ENCODE measurements at places on chromosomes 13 and 19.

- no peak for DNase-seq
These were observed 692 bp downstream of the CYP4F2 start for GRCh38 chr19:15897026-15897737.

DNA sequence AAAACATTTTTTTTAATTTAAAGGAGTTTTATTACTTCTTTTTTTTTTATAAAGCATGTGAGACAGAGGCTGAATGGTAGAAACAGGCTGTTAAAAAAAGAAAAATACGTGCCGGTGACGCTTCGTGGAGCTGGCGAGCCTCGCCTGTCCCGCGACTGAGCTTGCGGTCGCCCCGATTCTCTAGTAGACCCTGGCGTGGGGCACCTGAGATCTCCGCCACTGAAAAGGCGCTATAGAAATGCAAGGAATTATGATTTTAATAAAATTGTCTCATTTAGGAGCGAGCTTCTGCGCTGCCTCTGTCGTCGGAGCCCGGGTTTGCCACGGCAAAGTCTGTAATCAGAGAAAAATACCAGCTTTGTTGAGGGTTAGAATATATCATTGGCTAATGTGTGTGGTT, 18.4 kb downstream of the NFIX start:
- no peak for DNase-seq

- no peak for DNase-seq
These were observed 5.2 kb upstream of the KBTBD7 start for GRCh38 chr13:41199526-41199925.

DNA sequence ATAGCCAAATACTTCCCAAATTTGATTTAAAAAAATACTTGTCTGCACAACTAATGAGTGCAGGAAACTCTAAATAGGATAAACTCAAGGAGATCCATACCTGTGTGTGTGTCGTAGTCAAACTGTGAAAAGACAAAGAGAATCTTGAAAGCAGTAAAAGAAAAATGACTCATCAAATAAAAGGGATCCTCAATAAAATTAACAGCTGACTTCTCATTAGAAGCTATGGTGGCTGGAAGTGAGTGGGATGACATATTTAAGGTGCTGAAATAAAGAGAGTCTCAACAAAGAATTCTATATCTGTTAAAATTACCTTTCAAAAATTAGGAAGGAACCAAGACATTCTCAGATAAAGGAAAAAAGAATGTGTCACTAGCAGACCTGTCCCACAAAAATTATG, 13.7 kb downstream of the RNASEH2B start:
- DNase-seq, result no peak

Measured in activated naive CD8-positive, alpha-beta T cell treated with anti-CD3 and anti-CD28 coated beads, Interleukin-2, amount 50 U/mL, for 24 hours (primary cell).